ENCODE measurements at places on chromosomes 13 and 19.
A peak's percentile ranks its signal among the peaks of the same experiment; 100 is the strongest.

DNA sequence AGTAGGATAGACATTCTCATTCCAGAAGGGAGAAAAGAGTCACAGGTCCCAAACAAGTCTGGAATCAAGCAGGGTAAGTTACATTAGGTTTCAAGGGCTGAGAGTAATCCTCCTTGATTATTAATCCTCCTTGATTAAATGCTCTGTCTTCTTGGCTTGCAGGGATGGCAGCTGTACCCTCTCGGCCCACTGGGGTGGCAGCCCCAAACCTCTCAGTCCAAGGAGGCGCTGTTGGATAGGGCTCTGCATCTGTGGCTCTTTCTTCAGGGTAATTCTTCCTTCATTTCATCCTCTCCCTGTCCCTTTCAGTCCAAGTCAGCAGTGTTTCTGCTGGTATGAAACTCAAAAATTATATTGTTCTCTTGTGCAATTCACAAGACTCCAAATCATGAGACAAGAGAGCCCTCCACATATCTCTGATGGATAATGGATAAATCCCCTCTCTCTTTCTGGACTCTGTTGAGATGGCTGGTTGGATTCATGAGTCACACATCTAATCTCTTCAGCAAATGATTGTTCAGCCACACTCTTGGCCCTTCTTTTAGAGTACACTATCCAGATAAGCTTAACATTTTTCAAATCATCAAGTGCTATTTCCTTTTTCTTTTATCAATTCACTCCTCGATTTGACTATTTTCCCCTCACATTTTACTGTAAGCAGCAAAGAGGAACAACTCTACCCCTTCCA, 323.7 kb upstream of the HTR2A start:
- no peak for DNase-seq

DNA sequence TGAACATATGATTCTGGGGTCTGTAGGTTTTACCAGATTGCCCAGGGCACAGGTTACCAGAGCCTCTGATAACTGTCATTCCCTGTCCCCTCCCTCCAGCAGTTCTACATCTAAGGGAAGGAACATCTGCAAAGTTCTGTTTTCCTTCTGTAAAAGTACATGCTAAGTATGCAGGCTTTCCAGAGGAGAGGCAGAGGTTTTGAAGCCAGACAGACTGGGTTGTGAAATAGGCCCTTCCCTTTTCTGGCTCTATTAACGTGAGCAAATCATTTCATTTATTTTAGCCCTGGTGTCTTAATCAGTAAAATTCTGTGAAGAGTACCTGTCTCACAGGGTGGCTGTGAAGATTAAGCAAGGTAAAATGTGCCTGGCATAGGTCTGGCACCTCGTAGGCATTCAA, 66.1 kb upstream of the C1QTNF9 start:
- no peak for DNase-seq

DNA sequence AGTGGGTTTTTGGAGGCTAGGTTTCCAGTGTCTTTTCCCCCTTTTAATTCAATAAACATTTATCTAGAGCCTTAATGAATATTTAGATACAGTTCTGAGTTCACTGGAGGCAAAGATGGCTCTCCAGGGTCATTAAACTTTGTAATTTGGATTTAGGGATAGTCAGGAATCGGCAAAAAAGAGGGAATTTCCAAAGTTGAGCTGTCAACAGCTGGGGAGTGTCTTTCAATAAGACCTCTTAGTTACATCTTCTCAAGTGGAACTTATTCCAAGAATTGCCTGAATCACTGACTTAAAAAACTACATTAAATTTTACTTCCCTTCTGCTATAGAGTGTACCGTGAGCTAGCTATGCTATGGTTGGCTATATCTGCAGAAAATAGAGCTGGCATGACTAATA, 2.0 kb downstream of the LRCH1 start:
- no peak for DNase-seq

DNA sequence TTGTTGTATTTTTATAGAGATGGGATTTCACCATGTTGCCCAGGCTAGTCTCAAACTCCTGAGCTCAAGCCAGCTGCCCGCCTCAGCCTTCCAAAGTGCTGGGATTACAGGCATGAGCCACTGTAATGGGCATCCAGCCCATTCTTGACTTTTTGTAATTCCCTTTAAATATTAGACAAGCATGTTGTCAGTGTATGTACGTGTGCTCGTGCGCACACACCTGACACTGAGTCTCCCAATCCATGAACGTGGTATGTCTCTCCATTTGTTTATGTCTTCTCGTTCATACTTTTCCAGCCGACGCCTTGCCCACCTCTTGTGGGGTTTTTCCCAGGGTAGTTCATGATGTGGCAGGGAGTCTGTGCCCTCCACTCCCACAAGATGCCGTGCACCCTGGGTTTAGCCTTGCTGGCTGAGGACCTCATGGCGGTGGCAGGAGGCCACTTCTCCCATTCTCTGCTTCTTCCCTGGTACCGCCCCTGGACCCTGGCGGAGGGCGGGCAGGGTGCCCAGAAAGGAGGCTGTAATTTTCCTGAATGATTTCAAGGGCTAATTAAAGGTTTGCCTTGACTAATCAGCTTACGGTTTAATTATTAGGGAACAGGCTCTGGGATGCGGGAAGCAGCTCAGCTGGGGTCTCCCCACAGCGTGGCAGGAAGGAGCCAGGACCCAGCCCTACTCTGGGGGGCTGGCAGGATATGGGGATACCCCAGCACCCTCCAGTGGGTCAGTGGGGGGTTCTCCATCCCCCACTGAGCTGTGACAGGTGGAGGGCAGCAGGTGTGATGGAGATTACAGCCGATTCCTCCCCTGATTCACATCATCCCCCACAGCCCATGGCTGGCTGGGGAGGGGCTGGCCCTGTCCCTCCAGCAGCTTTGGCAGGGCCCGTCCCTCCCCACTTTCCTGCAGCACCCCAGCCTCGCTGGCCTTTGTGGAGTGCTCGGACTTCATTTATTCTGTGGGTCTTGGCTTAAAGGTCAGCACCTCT, 12.9 kb downstream of the PAK4 start:
- DNase-seq: no peak

- DNase-seq: no peak
Observed at GRCh38 chr13:59793107-59793506, 370.6 kb downstream of the DIAPH3 start.

DNA sequence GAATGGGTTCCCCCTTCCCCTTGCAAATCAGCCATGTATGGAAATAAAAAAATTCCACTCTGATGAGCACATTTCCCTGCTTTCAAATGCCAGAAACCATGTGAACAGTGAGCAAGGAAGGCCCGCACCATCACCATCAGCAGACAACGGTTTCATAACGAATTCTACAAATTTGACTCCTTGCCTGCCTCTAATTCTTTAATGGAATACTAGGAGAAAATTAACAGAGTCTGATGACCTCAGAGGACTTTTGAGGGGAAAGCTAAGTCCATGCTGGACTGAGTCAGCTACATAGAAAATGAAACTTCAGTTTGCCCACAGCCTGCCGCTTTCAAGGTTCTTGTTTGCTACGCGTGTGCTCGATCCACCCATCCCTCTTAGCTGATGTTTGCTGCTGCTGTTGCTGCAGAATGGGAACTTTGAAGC, 46.7 kb upstream of the KL start:
- peak; percentile 97 for DNase-seq

GRCh38 chr19:18170714-18171255, 2.8 kb upstream of the IFI30 start:
- DNase-seq: no peak

DNA sequence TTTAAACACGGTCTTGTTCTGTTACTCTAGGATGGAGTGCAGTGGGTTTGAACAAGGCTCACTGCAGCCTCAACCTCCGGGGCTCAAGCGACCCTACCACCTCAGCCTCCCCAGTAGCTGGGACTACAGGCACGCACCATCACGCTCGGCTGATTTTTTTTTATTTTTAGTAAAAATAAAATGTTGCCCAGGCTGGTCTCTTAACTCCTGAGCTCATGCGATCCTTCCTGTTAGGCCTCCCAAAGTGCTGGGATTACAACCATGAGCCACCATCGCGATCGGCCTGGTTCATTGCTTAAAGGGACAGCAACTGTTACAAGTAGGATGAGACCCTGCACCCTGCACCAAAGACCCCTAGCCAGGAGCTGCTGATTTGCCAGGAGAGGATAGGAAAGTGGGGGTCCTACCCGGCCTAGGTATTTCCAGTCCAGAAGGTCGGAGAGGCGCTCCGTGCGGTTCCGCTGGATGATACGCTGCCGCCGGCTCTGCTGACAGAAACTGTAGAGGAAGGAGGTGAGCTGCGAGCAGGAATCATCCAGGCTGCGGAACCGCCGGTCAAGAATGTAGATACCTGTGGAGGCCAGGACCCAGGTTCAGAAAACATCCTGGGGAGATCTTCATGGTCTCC, 5.1 kb downstream of the FTL start:
- no peak for DNase-seq

- DNase-seq: no peak
Observed at GRCh38 chr13:100895651-100896050, 221.1 kb upstream of the TMTC4 start.

- DNase-seq: no peak
Observed at GRCh38 chr13:25717666-25718197, 334.1 kb downstream of the SHISA2 start.

- DNase-seq: no peak
Observed at GRCh38 chr19:3372413-3372812, 6.0 kb downstream of the NFIC start.
